Stimulated activated CD4-positive, alpha-beta T cell treated with anti-CD3 and anti-CD28 coated beads, Interleukin-15, amount 100 ng/mL, for 1 hour (primary cell): ENCODE measurements at places on chromosomes 3 and 15.

GRCh38 chr15:43932907-43933306 is 106.1 kb downstream of the WDR76 start:
- no peak for DNase-seq

DNA sequence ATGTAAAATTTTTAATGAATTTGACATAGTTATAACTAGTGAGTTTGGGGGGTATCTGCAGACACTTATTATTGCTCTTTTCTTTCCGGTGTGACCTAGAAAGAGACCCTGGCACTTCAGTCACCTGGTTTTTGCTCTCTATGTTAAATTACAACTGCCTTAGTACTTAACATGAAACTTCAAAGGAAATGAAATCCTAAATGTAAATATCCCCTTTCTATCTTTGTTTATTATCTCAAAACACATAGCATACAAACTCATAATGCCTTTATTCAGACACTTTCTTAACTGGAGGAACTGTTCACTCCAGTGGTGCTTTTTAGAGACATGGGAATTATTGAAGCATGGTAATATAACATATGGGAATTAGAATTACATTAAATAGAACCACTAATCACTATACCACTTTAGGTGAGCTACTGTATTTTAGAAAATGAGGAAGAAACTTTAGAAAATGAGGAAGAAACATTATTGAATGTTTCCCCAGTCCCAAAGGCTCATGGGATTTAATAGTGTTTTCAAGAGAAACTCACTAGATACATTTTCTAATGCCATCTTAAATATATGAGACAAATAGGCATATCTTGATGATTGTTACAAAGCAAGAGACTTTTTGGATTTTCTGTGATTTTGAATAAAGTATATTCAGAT is 119.5 kb upstream of the MLF1 start:
- no peak for DNase-seq

DNA sequence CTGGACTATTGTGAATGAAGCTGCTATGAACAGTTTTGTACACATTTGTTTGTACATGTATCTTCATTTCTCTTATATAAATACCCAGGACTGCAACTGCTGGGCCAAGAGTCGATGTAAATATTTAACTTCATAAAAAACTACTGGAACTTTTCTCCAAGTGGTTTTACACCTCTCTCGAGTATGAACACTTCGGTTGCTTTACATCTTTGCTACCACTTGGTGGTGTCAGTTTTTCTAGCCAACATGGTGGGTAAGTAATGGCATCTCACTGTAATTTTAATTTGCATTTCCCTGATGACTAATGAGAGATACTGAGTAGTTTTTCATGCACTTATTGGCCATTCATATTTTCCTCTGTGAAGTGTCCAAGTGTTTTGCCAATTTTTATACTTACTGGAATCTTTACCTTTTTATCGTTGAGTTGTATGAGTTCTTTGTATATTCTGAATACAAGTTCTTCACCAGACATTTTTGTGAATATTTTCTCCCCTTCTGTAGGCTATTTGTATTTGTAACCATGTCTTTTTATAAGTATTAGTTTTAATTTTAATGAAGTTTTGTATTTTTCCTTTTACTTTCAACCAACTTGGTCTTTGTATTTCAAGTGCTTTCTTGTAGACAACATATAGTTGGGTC is 44.4 kb downstream of the PCOLCE2 start:
- DNase-seq: no peak

DNA sequence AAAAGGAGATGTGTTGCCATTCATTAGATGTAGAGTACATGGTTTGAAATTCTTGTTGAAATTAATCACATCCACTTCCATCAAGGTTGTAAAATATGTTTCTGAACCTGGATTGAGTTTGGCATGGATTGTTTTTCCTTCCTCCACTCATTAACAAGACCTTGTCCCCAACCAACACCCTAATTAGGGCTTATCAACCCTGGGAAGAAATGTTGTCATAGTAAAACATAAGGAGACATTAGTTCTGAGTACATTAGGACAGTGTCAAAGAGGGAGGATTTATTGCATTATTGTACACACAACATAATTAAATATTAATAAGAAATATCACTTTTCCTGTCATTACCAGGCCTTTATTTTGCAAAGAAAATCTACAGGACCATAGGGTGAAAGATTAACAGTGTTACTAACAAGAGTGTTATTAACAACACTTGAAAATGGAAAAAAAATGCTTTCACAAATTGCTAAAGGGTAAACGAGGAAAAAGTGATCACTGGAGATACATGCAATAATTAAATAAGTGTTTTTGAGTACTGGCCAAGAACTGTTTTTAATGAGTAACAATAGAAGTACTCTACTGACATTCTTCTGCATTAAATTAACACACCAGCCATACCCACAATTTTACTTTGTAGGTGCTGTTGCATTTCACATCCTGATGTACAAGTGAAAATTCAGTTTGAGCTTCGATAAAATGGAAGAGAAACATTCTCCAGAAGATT is 30.4 kb upstream of the WDR72 start:
- DNase-seq: no peak

DNA sequence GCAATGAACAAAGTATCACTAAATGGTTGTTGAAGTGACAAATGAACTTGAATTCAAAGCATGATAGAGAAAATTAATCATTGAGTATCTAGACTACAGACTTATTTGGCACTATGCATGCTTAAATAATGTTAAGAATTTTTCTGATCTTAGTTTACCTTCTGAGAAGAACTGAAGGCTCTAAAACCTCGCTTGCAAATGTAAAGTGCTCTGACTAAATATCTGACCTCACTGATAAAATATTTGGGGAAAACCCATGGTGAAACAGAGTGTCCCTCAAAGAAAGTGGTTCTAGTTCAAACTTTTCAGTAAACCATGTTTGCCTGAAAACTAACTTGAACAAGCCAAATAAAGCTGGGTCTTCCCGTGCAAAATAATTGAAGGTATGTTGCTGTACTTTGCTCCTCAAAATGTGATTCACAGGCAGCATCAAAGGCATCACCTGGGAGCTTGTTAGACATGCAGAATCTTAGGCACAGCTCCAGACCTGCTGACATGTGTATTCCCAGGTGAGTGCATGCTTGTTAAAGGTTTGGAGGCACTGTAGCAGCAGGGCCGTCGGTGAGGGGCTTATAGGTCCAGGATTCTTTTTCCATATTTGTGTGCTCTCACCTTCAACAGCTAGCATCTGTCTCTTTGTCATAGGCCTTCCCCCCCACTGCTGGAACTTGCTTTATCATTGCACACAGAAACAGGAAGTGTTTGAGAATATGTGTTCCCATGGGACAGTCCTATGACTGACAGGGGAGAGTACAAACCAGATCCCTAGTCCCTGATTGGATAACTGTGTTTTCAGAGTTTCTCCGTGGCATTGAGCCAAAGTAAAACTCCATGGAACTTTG is 524.2 kb upstream of the LMCD1 start:
- DNase-seq: no peak

DNA sequence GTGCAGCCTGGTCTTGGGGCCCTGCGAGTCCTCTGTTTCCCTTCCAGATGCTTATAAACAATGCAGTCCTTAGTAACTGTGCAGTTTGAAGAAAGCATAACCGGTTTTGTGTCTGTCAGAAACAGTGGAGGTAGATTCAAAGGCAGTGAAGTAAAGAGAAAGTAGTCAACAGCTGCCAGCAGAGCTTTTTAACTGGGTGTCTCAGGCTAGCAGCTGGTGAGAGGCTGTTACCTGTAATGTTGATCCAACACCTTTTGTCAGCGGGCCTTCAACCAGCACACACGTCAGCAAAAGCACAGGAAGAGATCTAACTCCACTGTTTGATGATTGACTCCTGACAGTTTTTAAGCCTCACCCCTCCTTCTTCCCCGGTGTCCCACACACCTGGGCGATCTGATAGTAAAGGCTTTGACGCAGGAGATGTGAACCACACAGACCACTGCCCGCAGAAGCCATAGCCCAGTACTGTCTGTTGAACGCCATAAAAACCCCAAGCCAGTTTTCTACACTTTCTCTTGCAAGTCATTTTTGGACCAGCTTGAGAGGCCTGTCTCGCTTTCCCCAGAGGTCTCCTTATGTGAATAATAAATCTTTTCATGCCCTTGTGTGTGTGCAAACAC is 178.0 kb downstream of the FMN1 start:
- no peak for DNase-seq

DNA sequence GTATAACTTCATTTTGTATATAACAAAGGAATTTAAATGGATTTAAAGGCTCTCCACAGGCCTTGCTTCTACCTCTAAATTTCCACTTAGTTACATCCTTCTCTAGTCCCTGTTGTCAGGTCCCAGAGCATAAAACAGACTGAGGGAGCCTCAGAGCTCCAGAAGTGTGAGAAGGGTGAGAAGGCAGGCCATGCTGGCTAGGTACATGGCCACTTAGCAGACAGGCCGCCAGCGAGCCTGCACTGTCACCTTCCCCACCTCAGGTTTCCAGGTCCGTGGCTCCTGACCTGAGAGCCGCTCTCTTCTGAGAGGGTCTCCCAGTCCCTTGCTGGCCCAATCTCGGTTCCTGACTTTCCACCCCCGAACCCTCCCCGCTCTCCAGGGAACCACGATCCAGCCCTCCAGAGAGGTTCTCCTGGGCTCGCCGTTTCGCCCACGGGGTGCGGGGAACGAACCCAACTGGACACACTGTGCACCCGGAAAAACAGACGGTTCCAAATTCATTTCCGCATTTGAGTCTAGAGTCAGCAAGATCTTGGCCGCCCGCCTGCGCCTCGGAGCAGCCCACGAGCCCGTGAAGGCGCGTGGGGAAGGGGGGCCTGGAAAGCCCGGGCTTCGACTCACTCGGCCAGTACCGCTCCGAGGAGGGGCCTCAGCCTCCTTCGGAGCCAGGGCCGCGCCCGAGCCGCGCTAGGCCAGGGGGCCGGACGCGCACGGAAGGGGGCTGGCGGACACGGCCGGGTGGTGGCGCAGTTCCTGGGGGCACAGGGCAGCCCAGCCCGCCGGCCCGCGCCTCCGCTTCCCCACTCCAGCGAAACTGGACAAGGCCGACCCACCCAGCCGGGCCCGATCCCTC is 16.7 kb upstream of the SOX2 start:
- DNase-seq: no peak

GRCh38 chr3:10193692-10194327 is 29.1 kb downstream of the IRAK2 start:
- no peak for DNase-seq

GRCh38 chr3:36877930-36878685 is 66.7 kb downstream of the TRANK1 start:
- DNase-seq: no peak

GRCh38 chr3:89957451-89957850 is 850.0 kb downstream of the EPHA3 start:
- no peak for DNase-seq

DNA sequence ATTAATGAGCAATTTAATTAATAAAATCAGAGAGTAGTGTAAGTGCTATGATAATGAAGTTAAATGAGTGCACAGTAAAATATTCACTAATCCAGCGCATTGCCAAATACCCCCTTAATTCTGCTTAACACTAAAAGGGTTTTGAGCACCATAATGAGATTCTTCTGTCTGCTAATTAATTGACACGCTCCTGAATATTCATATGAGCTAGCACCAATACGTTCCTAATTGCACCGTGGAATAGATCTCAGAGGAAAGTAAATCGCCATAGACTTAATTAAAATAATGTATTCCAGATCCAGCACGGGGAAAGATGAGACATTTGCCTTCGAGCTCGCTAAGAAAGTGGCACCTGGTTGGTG is 9.6 kb upstream of the FOXB1 start:
- no peak for DNase-seq

DNA sequence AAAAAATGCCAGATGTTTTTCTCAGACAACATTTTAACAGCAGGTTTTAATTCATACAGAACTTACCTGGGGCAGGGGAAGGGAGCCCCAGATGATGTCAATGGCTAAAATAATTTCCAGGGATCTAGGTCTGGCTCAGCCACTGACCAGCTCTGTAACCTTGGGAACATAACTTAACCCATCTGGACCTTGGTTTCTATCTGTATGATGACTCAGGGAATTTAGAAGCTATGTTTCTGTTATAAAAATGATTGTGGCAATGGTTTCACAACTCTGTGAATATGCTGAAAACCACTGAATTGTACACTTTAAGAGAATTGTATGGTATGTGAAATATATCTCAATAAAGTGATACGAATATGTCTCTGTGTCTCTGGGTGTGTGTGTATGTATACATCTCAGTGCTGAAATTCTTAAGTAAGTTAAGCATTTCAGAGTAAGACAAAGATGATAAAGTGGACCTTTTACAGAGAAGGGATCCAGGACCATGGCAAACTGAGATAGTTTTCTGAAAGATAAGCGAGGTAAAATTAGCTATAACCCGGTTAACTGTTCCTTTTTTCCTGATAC is 2.9 kb downstream of the SH3GL3 start:
- DNase-seq: no peak

GRCh38 chr15:37758412-37758811 is 176.0 kb upstream of the TMCO5A start:
- no peak for DNase-seq

- no peak for DNase-seq
These were observed 33.9 kb downstream of the FSTL1 start for GRCh38 chr3:120416868-120417267.

DNA sequence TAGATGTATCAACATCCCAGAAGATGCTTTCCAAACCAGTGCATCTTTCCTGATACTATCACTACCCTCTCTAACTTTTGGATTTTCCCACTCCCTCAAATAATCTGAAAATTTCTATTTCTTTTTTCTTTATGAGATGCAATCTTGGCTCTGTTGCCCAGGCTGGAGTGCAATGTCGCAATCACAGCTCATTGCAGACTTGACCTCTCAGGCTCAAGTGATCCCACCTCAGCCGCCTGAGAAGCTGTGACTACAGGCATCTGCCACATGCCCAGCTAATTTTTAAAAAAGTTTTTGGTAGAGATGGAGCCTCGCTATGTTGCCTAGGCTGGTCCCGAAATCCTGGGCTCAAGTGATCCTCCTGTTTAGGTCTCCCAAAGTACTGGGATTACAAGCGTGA is 239.7 kb downstream of the SUCLG2 start:
- no peak for DNase-seq

DNA sequence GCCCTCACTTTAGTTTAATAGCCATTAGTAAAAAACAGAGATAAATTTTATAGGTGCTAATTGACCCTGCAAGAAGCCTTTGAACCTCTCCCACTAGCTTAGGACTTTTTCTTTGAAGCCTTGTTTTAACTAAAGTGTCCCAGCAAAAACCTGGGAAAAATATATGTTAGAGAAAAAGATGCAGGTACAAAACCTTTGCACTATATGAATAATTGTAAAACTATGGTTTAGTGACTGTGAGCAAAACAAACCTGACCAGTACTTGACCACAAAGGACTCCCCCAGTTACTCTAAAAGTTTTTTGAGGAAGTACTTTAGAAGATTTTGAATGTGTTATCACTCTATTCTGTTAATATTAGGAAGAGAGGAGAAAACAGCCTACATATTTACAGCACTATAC is 123.3 kb upstream of the TP63 start:
- no peak for DNase-seq

DNA sequence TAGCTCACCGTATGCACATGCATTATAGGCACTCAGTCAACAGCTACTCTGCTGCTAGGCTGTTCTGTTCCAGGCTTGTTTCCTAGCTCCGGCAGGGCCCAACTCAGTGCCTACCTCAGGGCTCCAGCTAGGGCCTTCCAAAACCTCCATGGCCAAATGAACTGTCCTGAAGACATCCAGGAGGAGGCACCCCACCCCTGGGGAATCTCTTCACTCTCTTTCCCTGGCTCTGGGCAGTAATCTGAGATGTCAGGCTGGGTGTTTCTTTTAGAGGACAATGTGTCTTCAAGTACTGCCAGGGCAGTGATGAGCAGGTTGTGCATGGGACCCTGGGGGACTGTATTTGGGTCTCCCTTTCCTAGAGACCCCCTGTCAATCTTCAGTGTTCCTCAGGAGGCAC is 38.3 kb upstream of the TPM1 start:
- no peak for DNase-seq

GRCh38 chr15:93709708-93710107 is 521.7 kb upstream of the MCTP2 start:
- DNase-seq: no peak

GRCh38 chr3:157263027-157263426 is 103.1 kb upstream of the CCNL1 start:
- DNase-seq: no peak
